Skeletal muscle cell (primary cell): ENCODE measurements at places on chromosomes 7 and 10.

DNA sequence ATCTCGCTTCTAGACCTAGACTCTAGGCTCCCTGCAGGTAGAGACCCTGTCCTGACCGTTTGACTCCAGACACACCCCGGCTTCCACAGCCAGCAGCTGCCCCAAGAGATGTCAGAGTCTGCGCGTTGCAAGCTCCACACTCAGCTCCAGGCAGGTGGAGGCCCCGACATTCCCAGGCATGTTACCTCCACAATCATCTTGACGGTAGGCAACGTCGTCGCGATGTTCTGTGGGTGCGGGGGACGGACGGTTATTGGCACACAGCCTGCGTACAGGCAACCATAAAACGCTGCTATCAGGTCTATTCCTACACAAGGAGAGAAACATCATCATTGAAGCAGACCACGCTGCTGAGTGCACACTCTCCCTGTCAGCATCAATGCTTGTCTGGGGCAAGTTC lies 213.2 kb downstream of the ZMYND11 start:
- DNase-seq, result no peak

DNA sequence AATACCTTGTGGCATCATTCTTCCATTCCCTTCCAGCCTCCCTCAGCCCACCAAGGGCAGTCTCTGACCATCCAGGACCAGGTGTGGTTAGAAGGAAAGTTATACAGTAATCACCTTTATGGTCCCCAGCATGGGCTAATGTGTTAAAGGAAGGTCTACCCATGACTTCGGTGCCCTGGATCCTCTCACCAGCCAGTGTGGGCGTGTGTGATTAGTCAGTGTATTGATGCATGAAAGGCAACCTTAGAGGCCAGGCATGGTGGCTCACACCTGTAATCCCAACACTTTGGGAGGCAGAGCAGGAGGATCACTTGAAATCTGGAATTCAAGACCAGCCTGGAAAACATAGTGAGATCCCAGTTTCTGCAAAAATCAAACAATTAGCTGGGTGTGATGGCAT lies 88.9 kb downstream of the APBB1IP start:
- DNase-seq, result no peak

DNA sequence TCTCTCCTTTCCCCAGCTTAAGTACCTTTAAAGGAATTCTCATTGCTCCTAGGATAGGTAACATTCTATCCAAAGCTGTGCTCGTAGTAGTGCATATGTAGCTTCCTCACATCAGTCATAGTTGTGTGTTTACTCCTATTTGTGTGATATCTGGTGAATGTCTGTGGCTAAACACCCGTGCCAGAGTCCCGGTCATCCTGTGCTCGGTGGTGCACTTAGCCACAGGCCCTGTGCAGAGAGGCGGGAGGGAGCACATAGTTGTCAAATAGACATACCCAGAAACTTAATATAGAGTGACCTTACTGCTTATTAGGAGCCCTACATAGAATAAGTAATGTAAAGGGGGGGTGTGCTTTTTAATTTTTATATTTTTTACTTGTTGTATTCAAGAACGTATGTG lies 76.6 kb downstream of the RBM33 start:
- DNase-seq, result no peak

GRCh38 chr7:142301299-142301698 lies 43.4 kb upstream of the PRSS58 start:
- no peak for DNase-seq

DNA sequence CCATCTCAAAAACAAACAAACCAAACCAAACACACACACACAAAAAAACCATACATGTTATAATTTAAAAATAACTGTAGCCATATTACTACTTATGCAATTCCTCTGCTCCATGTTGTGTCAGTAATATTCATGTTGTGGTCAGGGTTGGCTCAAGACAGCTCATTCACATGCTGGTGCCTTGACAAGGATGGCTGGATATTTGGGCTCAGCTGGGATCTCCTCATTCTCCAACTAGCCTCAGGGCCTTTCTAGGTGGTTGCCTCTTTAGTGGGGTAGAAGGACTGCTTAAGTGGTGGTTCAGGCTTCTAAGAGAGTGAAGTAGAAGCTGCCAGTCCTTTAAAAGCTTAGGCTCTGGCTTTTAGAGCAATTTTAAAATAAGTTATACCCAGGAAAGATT lies 189.3 kb downstream of the ADRA2A start:
- DNase-seq, result no peak

GRCh38 chr7:50706469-50706937 lies 76.2 kb downstream of the GRB10 start:
- no peak for DNase-seq
